GM18507 (cell line): ENCODE measurements at places on chromosomes 3 and 15.

DNA sequence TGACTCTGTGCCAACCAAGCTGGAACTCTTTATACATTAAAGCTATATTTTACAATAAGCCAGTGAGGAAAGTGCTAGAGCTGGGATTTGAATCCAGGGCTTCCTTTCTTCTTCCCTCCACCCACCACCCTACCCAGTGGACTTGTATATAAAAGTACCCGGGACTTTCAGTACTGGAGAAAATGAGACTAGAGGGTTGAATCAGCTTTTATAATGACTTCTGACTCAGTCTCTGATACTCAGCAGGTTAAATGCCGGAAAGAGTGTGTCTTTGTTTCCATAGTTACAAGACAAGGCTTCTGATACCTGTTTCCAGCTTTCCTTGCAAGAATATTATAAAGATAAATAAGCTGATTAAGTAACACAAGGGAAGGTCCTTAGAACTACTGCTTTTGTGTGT lies 80.9 kb downstream of the FRMD4B start:
- no peak for DNase-seq

DNA sequence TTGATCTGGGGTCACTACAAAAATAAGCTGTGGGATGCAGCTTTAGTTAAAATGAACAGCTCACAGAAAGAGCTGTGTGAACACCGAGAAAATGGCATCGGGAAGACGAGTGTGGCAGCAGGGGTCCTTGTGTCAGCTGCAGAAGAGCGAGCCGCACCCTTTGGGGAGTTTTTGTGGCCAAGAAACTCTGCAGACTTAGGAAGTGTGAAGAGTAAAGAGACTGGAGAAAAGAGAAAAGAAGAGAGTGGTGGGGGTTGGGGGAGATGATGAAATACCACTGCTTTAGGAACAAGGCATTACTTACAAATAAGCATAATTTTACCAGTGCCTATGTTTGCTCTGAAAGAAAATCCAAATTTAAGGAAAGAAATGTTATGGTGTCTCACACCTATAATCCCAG lies 147.8 kb downstream of the LRRC28 start:
- DNase-seq: no peak

- no peak for DNase-seq
Measured at GRCh38 chr3:189710620-189711402, 79.6 kb downstream of the TP63 start.

DNA sequence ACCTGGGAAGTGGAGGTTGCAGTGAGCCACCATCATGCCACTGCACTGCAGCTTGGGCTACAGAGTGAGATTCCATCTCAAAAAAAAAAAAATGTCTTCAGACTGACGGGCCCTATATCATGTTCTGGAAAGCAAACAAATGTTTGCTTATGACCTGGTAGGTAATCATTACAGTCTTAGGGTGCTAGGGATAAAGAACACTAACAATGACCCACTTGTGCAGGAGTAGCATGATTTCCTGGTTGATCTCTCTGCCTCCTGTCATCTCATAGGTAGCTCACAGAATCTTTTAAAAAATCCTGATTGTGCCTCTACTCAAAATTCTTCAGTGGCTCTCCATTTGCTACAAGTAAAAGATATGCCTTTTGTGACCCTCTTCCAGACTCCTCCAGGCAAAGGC lies 74.5 kb upstream of the TSPAN3 start:
- no peak for DNase-seq

DNA sequence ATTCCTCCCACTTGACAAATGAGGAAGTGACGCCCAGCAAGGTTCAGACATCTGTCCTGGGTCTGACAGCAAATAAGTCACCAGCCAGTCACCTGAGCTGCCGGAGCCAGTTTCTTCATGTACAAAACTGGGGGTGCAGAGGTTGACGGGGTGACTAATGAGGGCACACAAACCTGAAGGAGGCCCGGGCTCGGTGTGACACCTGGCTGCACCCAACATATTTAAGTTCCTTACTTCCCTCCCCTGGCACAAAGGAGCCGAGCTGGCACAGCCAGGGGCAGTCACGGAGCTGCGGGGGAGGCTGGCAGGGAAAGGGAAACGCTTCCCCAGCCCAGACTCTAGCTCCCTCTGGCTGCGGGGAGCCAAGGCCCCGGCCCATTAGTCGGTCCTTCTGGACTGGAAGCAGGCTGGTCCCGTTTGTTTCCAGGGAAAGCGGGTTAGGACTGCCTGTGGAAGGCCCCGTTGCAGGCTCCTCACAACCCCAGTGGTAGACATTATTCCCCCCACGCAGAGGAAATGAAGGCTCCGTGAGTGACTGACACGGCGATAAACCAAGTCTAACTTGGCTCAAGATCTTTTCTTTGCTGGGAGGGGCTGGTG lies 2.3 kb downstream of the FBXL22 start:
- no peak for DNase-seq

DNA sequence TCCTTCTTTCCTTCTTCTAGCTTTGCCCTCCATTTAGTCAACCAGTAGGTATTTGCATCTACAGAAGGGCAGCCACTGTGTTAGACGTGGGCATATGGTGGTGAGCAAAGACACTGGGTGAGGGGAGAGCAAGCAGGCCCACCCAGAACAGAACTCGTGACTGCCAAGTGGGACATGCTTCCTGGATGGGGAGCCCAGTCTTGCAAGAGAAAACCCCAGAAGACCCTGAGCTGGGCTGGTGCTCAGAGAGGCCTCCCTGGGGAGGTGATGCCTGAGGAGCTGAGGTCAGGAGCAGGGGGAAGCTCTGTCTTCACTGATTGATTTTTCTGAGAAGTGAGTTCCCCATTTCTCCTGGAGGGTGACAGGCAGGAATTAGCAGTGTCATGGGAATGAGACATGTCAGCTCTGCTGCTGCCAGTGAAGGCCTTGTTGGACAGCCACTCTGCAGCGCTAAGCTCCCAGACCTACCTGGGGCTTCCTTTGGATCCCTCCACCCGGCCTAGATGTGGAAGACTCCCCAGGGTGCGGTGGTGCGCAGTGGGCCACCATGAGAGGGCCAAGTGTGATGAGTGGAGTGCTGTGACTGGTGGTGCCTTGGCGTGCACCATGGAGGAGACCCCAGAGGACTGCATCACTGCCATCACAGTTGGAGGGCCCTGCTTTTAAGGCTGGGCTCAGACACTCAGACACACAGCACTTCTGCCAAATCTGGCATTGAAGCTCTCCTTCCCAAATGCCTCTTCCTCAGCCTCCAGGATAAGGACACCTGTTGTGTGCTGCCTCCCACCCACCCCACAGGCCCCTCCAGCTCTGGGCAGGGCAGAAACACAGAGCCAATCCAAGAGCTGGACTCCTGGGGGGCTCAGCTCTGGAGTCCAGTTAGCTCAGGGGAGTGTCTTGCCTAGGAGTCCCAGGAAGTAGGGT lies 40.0 kb upstream of the TOPBP1 start:
- DNase-seq: no peak

GRCh38 chr3:191330530-191331048 lies 263 bp upstream of the UTS2B start:
- DNase-seq: no peak

DNA sequence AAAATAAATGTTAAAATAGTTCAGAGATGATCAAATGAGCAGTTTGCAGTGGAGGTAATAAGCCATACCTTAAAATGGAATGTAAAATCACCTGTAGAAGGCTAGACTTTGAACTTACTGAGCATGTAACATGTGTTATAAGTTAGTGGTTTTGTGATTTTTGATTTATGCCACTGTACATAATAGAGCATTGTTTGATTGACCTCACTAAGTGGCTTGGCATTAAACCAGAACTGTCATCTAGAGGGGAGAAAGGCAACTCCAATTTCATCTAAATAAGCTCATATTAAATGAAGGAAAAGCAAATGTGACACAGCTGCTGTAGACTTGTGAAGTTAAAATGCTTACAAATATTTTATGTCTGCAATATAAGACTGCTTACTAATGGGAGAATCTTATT lies 387.9 kb downstream of the ZIC1 start:
- no peak for DNase-seq

- no peak for DNase-seq
Measured at GRCh38 chr15:57033715-57034439, 115.4 kb downstream of the TCF12 start.

DNA sequence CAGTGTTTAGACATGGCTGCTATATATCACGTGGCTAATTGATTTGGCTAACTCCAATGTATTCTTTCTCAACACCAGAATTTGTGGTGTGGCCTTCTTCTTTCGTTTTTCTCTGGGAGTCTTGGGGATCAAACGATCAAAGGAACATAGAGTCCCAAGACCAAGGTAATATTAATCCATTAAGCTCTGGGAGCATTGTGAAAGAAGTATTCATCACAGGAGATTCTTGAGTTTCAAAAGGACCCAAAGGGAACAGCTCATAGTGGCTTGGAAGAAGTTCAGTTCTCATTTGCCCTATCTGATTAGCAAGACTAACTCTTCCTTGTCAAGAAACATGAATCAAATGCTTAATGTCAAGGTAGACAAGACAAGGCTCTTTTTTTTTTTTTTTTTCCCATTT lies 32.9 kb upstream of the TICRR start:
- DNase-seq: no peak

DNA sequence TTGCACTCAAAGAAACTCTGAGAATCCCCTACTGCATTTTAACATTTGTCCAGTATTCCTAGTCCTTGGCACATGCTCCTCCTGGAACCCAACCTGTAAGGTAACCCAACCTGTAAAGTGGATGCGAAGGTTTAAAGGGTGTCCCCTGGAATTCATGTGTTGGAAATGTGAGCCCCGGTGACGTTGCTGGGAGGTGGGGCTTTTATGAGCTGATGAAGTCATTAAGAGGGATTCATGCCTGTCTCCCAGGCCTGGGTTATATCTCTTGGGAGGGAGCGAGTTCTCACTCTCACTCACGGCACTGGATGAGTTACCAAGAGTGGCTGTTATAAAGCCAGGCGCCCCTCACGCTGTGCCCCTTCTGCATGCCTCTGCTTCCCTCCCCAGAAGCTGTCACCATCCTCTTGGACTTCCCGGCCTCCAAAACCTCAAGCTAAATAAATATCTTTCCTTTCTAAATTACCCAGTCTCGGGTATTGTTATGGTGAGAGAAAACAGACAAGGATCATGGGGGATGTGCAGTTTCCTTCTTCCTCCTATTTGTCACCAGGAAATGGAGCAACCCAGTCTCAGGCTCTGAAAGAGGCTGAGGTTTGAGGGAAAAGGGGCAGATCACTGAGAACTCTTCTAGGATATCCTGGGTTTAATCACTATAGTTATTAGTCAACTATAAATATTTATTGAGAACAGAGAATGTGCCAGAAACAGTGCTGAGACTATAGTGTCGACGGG lies 7.6 kb downstream of the XXYLT1 start:
- DNase-seq: no peak

- DNase-seq: no peak
Measured at GRCh38 chr3:13325892-13326443, 94.2 kb downstream of the NUP210 start.

DNA sequence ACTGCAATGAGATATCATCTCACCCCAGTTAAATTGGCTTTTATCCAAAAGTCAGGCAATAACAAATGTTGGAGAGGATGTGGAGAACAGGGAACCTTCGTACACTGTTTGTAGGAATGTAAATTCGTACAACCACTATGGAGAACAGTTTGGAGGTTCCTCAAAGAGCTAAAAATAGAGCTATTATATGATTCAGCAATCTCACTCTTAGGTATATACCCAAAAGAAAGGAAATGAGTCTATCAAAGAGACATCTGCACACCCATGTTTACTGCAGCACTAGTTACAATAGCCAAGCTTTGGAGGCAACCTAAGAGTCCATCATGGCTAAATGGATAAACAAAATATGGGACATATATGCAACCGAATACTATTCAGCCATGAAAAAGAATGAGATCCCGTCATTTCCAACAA lies 68.0 kb upstream of the HES1 start:
- DNase-seq: no peak

DNA sequence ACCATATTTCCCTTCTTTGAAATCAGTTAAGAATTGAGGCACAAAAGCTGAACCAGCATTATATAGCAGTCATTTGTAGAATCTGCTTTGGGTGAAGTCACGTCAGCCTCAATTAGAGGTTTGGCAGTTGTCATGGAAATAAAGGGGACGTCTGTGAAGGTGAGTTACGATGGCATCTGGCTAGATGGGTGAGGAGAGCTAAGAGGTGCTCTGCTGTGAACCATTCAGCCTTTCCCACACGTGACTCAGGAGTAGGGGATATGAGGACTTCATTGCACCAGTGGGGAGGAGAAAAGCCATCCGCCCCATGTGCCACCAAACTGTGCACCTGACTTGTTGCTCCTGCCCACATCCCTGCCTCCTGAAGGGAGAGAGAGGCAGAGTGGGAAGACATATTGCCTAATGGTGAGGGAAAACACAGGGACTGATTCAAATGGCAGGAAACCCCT lies 2.8 kb upstream of the C15orf40 start:
- no peak for DNase-seq

DNA sequence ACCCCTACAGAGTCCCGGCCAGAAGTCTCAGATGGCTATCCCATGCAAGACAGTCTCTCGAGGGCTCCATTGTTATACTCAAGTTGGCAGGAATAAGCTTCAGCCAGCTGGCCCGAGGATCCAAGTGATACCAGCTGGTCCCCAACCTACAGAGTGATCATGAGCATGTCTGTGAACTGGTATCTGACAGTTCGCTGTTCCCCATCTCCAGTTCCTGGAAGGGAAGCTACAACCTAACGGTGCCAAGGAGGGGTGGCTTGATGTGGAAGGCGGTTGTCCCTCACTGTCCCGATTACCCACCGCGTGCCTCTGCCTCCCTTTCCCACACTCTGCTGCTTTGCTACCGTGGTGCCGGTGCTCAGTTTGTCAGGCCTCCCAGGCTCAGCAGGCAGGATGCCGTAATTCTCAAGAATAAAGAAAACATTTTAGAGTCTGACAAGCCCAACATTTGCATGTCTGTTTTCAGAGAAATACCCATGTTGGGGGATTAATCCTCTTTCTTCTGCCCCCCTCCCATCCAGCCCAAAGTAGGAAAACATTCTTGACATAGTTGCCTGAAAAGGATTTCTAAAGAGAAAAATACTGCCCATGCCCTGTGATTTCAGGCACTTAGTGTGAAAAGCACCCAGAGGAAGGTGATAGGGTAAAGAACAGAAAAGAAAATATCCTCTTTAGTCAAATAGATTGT lies 49.4 kb upstream of the HES1 start:
- no peak for DNase-seq

- no peak for DNase-seq
Measured at GRCh38 chr15:82768414-82769054, 37.3 kb downstream of the FSD2 start.

- no peak for DNase-seq
Measured at GRCh38 chr3:149575961-149576564, 81.8 kb downstream of the WWTR1 start.

GRCh38 chr15:86772369-86773059 lies 692.8 kb downstream of the AGBL1 start:
- no peak for DNase-seq

GRCh38 chr15:52303093-52303772 lies 7.6 kb upstream of the MYO5C start:
- DNase-seq: no peak
